ENCODE measurements at places on chromosomes 5 and 9.

DNA sequence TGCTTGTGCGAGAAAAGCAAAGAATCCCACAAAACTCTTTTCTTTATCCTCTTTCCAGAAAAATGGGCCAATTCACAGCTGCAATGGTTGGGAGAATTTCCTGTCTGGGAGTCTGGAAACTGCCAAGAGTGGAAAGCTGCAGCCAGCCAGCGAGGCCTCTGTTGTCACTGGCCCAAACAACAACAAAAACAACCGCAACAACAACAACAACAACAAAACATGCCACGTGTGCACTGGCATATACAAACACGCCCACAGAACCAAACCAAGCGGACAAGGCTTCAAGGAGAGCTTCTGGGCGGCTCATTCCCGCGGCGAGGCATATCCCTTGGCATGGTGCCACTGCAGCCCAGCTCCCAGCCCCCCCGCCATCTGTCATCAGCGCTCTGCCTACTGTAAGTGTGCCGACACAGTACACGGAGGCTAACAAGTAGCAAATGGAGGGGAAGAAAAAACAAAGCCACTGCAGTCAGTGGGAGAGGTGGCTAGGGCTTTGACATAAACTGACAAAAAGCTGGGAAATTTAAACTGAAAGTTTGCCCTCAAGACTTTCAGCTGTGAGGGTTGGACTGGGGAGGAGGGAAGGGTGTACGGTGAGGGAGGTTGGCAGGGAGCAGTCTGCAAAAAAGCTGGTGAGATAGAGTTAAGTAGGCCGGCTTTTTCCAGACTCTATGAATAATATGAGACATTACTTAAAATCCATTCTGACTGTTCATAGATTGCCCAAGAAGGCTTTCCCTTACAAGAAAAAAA lies 165.0 kb upstream of the ZNF462 start:
- DNase-seq = peak; percentile 10

DNA sequence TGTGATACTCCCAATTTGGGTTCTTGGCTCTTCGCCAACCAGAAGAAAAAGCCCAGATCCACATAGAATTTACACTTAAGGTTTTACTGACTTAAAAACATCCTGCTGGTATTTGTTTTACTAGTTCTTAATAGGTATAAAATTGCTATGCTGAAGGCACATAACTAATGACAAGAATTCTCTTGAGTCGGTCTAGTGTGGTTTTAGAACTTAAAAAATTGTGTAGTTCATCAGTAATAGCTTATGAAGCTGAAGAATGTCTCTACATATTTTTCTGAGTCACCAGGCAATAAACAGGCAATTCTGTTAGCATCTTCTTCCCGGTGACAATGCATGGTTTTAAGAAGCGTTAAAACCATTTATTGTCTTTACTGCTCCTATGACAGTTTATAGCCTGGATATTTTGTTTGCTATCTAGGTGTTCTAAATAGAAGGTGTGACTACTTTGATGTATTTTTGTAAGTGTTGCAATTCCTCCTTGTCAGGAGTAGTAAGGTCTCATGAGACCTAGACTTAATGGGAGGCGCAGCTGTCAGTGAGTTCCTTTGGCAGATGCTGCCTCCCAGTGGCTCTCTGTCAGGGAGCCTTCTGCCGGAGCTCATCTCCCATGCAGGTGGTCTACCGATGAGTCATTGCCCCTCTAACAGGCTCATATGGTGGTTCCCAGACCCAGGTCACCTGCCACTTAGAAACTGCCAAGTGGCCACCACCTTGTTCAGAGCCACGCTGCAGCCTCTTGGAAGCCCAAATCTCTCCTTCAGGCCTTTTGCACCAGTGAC lies 173.8 kb downstream of the MAST4 start:
- DNase-seq = peak; percentile 4

GRCh38 chr5:74185599-74185998 lies 454.9 kb downstream of the ENC1 start:
- no peak for DNase-seq

- no peak for DNase-seq
Measured at GRCh38 chr5:164484948-164485347, 979.5 kb downstream of the MAT2B start.

- DNase-seq = no peak
Measured at GRCh38 chr5:141628175-141628788, 8.4 kb downstream of the HDAC3 start.

DNA sequence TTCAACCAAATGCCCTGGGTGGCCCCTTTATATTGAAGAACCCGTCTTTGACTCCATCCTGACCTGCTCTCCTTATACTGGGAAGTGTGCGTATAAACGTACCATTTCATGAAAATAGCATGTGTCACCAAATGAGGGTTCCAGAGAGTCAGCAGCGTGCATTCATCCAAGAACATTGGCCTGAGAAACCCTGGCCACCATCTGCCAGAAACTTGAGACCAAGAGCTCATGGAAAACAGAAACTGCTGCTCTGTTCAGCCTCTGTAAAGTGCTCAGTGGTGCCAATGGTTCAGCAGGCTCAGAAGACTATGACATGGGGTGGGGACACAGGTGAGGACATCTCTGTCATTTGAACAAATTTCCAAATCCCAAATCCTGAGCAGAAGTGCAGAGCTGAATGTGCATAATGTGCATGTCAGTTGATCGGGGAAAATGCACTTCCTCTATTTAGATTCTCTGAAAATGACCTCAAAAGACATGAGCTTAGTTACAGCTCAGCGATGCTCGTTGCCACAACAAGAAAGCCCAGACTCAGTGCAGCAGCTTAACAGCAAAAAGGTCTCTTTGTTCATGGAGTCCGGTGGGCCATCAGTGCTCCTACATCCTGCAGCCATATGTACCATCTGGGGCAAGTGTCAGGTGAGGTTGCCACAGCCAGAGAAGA lies 176.1 kb downstream of the ATPSCKMT start:
- DNase-seq = no peak

DNA sequence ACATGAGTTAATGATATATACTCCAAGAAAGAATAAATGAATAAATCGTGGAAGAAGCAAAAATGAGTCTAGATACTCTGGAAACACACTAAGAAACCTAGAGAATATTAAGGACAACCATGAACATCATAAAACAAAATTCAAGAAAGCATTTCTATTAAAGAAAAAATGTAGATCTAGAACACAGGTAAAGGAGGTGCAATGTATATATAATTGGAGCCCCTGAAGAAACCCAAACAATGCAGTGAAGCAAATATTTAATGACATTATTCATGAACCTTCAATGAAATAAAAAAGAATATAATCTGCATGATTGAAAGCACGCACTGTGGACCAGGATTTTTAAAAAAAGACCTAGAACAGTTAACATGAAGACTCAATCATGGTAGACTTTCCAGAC lies 150.1 kb downstream of the ATPSCKMT start:
- DNase-seq = no peak

- no peak for DNase-seq
Measured at GRCh38 chr5:79876456-79876855, 114.6 kb downstream of the MTX3 start.

DNA sequence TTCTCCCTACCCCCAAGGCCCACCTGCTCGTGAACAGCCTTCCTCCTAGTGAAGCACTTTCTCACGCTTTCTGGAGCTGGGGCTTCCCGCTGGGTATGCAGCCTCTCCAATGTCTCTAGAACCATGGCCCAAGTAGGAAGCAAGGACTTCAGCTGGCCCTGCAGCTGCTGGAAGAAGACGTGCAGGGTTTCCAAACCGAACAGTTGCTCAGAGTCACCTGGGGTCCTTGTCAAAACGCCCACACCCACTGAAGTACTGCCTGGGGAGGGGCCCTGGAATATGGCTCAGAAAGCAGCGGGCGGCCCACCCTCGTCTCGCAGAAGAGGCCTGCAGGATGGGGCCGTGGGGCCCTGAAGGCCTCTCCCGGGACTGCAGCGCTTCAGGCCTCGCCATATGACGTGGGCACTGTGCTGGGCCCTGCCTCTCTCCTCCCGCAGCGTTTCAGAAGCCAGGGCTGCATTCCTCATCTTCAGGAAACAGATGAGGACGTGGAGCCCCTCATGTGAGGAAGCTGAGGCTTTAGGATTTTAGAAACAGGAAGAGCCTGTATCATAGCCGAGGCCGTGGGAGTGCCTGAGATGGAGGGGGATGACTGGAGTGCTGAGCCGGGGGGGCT lies 116.0 kb upstream of the LMX1B start:
- DNase-seq = no peak

- DNase-seq = no peak
Measured at GRCh38 chr9:106726070-106726815, 136.7 kb upstream of the ZNF462 start.

DNA sequence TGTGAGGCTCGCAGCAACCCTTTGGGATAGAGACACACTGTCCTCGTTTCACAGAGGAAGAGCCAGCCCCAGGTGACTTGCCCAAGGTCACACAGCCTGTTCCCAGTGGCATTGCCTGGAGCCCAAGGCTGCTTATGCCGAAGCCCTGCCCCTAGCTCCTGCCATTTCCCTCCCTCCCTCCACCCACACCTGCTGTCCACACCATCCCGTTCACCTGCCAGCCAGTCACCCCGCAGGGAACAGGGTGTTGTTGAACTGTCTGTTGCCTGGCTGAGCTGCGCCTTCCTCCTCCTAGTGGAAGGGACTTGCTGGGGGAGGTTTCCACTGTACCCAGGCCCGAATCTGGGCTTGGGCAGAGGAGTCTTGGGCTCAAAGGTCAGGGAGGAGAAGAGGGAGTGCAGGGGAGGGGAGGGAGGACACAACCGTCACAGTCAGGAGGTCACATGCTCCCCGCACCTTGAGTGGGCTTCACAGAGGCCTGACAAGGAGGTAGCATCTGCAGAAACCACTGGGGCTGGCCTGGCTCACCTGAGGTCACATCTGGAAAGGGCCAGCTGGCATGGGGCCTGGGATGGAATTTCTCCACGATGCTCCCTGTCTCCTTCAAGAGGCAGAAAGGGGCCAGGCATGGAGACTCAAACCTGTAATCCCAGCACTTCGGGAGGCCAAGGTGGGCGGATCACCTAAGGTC lies 6.3 kb downstream of the TTC16 start:
- no peak for DNase-seq

GRCh38 chr5:57887851-57888621 lies 405.4 kb upstream of the ACTBL2 start:
- DNase-seq = peak; percentile 67

DNA sequence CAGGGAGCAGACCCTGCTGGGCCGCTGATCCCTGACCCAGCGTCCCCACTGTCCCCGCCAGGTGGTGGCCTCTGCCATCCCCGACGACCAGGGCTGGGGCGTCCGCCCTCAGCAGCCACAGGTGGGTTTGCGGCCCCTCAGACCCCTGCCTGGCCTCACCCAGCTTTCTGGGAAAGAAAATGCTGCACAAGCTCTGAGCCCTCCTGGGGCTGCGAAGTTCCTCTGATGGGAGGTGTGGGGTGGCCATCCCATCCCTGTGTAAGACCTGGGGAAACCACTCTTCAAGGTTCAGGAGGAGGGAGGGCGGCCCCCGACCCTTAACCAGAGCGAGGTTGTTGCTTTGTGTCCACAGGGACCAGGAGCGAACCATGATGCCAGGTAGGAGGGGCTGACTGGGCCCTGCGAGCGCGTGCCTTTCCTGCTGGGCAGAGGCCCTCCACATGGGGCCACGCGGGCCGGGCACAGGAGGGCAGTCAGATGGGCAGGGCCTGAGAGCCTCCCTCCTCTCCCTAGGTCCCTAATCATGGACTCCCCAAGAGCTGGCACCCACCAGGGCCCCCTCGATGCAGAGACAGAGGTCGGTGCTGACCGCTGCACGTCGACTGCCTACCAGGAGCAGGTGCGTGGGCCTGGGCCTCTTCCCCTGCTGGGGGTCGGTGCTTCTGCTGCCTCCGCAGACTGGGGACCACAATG lies 7.7 kb downstream of the NOXA1 start:
- DNase-seq = no peak

- DNase-seq = peak; percentile 88
Measured at GRCh38 chr9:19999491-20000057, 210.7 kb upstream of the SLC24A2 start.

- DNase-seq = no peak
Measured at GRCh38 chr9:118896324-118897000, 472.8 kb downstream of the BRINP1 start.

- DNase-seq = peak; percentile 30
Measured at GRCh38 chr5:59660737-59661136, 232.8 kb downstream of the PDE4D start.

DNA sequence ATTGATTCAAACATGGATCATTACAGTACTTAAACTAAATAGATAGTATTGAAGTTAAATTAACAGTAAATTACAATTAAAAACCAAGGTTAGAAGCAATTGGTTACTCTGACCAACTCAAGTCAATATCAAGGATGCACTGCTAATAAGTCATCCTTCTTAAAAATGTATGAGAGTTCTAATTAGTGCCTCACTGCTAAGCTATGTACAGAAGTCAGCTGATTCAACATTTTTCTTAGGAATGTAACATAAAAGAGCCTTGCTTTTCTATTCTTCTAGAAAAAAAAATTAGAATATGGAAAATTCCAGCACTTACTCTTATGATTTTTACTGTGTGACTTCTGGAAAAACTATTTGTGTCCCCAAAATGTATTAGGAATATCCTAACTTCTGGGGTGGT lies 75.7 kb upstream of the FBN2 start:
- peak; percentile 41 for DNase-seq

DNA sequence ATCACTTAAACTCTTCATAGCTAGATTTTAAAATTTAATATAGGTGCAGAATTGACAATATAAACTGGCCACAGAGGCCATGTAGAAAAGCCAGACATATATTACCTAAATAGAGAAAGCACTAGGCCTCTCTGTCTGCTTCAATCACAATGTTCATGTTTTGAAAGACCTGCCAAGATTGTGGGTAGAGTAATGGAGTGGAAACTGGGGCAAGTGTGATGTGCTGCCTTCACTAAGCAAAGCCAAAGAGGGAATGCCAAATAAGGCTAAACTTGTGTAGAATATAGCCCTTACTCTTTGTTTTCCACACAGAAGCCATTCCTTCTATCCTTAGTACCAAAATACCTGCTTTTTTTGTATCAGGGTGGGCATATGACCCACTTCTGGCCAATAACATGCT lies 15.1 kb upstream of the ISOC1 start:
- no peak for DNase-seq

- DNase-seq = no peak
Measured at GRCh38 chr9:121598965-121599871, 52.2 kb upstream of the DAB2IP start.

GRCh38 chr5:6591671-6592288 lies 41.1 kb downstream of the NSUN2 start:
- no peak for DNase-seq

DNA sequence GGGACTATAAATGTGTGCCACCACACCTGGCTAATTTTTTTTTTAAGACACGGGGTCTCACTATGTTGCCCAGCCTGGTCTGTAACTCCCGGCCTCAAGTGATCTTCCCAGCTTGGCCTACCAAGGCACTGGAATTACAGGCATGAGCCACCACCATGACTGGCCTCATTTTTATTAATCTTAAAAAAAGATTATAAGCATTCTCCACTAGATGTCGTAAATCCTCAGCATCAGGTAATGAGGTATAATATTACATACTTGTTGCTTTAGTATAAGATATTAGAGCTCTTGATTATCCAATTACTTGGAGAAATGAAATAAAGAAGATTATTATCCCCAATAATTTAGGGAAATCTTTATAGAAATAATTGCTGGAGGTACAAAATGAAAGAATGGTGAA lies 78.2 kb upstream of the HTR1A start:
- no peak for DNase-seq

DNA sequence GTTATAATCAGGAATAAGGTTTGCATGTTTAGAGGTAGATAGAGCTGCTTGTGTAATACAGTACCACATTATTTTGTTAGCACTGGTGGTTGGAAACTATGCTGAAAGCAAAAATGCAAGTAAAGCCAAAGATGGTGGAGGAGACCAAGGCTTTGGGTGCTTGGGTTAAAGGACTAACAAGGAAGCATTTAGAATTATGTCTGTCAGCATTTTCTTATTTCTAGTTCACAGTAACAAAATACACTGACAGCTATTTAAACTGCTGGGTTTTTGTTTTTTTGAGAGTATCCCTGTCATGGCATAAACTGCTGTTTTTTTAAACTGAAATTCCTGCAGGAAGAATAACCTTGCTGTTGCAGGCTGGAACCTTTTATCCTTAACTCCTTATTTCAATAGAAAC lies 6.5 kb downstream of the HMGXB3 start:
- DNase-seq = no peak
